ENCODE measurements at places on chromosomes 7 and 10.

GRCh38 chr7:107208024-107208521, 39.3 kb downstream of the HBP1 start:
- DNase-seq = no peak

- DNase-seq = no peak
Measured at GRCh38 chr7:100515072-100515532, 23.9 kb upstream of the AGFG2 start.

DNA sequence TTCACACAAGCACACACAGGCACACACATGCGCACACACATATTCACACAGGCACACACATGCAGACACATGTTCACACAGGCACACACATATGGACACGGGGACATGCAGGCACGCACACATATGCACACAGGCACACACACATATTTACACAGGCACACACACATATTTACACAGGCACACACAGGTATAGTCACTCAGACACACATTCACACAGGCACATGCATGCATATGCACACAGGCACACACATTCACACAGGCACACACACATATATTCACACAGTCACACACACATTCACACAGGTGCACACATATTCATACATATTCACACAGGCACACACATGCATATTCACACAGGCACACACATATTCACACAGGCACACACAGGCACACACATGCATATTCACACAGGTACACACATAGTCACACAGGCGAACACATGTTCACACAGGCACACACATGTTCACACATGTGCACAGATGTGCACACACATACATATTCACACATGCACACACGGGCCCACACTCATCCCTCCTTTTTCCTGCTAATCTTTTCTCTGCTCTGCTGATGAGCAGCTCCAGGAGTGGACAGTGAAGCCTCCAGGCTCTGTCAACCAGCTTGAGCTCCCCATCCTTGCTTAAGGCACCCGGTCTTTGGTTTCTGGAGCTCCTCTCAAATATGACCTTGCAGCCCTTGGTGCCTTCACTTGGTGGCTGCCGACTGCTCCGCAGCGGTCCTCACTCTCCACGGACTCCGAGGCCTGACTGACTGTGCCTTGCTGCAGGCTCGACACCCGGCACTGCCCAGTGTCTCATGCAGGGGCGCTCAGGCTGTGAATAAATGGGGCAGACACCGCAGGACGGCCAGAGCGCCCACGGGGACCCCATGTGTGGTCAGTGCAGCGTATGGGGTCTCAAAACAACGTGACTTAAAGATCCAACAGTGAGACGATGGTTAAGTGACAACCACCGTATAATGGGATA, 581.2 kb upstream of the MGMT start:
- DNase-seq = no peak

GRCh38 chr7:45219801-45220435, 62.3 kb downstream of the RAMP3 start:
- no peak for DNase-seq

DNA sequence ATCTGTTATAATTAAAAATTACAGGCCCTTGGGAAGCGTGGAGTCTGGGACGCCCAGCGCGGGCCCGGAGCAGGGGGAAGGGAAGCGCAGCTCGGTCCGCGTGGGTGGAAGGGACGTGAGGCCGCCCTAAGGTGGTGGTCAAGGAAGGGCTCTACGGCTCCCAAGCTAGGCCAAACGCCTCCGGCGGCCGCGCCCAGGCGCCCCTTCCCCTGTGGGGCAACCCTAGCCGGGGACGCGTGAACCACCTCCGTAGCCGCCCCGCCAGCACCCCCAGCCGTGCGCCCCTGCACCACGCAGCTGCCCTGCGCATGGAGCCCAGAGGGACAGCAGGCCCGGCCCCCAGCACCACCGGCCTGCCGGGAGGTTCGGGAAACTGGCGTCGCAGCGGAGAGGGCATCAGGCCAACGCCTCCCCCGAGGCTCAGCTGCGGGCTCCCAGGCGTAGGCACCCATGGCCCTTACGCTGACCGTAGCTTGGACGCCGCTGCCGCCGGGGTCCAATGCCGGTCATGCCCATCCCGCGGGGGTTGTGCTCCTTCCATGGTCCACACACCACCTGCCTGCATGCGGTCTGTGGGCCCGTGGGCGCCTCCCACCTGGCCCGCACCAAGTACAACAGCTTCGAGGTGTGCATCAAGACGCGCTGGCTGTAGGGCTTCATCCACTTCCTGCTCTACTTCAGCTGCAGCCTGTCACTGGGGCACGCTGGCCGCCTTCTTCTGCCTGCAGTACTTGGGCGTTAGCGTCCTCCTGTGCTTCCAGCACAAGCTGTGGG, 166.7 kb downstream of the SEPTIN7 start:
- DNase-seq = no peak

- peak; percentile 24 for DNase-seq
Measured at GRCh38 chr7:75756991-75757676, 14.9 kb downstream of the CCL26 start.

- no peak for DNase-seq
Measured at GRCh38 chr7:105637755-105638154, 56.5 kb upstream of the EFCAB10 start.

Data from CD4-positive, alpha-beta T cell treated with Interleukin-10 for 1 hour (primary cell).